ENCODE measurements at places on chromosomes 2 and 18. TPM values are rescaled to one million over a fixed set of nuclear protein-coding genes. Genes with fewer than 3 reads are reported as not detected.

DNA sequence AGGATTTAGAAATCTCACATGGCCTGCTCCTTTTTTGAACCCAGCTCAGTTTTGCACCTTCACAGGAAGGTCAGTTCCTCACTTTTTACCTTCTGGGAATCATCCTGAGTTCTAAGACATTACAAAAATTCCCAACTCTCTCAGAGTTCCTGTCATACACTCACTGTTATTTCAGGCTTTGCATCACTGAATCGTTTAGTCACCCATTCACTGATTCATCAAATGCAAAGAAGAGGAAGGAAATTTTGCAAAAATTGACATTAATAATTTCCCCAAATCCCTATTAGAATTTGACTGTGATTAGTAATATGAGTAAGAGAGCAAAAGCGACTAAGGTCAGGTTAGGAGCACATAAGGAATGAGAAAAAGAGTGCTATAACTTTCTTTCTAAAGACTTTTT lies 197.5 kb downstream of the PDE1A start:
- no peak overlapping the region for H3K27ac ChIP-seq
- H3K4me3 ChIP-seq = no peak overlapping the region
- H3K27me3 ChIP-seq = no peaks in the 10 kb centered on the region

DNA sequence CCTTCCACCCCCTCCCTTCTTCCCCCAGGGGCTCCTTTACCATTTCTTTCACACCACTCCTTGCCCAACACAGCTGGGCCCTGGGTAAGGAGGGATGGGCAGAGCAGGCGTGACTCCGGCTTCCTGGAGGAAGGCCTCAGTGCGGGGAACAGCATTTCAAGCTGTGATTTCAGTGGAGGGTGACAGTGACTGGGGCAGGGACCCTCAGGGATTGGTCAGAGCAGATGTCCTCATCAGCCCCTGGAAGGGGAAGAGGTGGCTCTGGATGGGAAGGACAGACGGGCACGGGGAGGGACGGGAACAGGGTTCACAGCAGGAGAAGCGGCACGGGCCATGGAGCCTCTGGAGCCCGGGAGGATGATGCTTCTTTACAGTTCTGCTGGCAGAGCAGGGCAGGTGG lies 130.8 kb upstream of the TWIST2 start:
- DNase-seq = no peak
- H3K4me1 ChIP-seq = no peaks in the 10 kb centered on the region
- no peak overlapping the region for H3K4me3 ChIP-seq
- H3K27ac ChIP-seq = no peak overlapping the region
- peaks cover 18% of the 10 kb centered on the region for H3K27me3 ChIP-seq

Gene UGT1A10
- 0.10 TPM for total RNA-seq

DNA sequence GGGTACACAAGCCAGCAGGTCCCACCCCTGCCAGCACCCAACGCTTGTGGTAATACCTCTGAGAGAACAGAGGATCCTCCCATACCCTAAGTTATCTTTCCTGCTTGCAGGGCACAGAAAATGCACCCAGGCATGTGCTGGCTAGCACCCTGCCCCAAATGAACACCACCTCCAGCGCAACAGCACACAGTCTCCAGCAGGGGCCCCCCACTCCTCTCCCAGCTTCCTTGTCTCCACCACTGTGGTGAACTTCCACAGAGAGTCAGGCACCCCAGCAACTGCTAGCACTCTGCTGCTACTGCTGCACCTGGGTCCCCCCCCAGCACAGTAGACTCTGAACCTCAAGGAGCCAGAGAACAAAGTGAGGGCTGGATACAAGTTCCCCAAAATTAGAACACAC lies 216.8 kb upstream of the CNTNAP5 start:
- DNase-seq = no peak
- H3K4me3 ChIP-seq = no peak overlapping the region
- H3K4me1 ChIP-seq = no peaks in the 10 kb centered on the region
- H3K27ac ChIP-seq = no peak overlapping the region
- H3K27me3 ChIP-seq = no peaks in the 10 kb centered on the region

Gene TRIM43
- not detected for total RNA-seq

DNA sequence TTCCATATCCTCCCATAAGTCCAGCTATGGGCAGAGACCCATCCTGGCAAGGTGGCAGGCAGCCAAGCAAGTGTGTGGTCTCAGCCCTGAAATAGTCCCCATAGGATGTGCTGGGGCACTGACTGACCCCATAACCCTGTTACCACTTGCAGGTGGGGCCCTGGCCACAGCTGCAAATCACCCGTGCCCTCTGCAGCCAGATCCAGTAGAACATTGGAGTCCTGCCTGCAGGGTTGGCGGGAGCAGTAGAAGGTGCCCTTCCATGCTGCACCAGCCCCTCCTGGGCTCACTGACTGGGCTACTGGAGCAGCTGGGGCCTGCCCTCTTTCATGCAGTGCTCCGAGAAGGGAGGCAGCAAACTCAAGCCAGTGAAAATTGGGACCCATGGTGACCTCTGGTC lies 112.6 kb upstream of the MCFD2 start:
- peaks cover 53% of the 10 kb centered on the region for H3K36me3 ChIP-seq
- peak overlapping the region; percentile 28 for H3K27ac ChIP-seq
- DNase-seq = no peak
- H3K4me1 ChIP-seq = peaks cover 58% of the 10 kb centered on the region

DNA sequence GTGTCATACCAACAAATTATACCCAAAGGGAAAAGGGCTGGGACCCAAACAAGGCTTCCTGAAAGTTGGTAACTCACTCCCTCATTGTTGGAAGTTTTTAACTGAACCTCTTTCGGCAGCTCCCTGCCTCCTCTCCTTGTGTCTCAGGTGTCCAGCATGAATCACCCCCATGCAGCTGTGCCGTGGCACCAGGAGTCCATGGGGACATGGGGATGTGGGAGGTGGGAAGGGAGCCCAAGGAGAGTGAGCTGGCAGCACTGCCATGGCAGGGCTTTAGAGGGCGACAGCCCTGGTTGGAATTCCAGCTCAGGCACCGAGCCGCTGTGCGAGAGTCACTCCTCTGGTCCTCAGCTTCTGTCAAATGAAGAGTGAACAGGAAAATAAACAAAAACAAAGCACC lies 12.5 kb upstream of the GYPC start:
- no peak overlapping the region for H3K4me3 ChIP-seq
- H3K27ac ChIP-seq = no peak overlapping the region
- H3K36me3 ChIP-seq = no peaks in the 10 kb centered on the region
- H3K4me1 ChIP-seq = no peaks in the 10 kb centered on the region

GRCh38 chr18:53142005-53142404 lies 802.0 kb downstream of the DCC start:
- H3K27me3 ChIP-seq = no peaks in the 10 kb centered on the region
- no peak overlapping the region for H3K4me3 ChIP-seq
- no peaks in the 10 kb centered on the region for H3K36me3 ChIP-seq
- no peak for DNase-seq
- no peak overlapping the region for H3K27ac ChIP-seq

DNA sequence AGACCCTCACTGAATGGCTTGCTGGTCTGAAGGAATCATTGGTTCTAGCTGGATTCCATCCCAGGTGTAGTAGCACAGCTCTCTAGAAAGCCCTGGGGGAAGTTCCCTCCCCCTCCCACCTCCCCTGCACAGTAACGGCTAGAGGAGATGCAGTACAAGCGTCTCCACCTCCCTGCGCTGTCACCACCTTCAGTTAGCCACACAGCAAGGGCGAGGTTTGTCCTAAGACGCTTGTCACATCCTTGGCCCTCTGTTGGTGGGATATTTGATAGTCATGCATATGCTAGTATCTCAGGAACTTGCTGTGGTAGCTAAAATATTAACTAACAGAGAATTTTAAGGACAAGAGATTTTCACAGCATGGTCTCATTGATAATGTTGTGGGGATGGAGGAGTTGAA lies 19.4 kb downstream of the TRAPPC12 start:
- H3K36me3 ChIP-seq = peaks cover 17% of the 10 kb centered on the region
- no peak overlapping the region for H3K4me3 ChIP-seq
- DNase-seq = no peak
- no peaks in the 10 kb centered on the region for H3K4me1 ChIP-seq

Gene DUSP2
- total RNA-seq = not detected

Gene STARD6
- not detected for total RNA-seq

- H3K27ac ChIP-seq = peak overlapping the region; percentile 15
- peak; percentile 74 for DNase-seq
- peaks cover 36% of the 10 kb centered on the region for H3K4me1 ChIP-seq
- H3K36me3 ChIP-seq = no peaks in the 10 kb centered on the region
- H3K4me3 ChIP-seq = no peak overlapping the region
Measured at GRCh38 chr2:114550895-114551793, 108.7 kb downstream of the DPP10 start.

Gene KIF1A
- total RNA-seq = not detected

Gene PTPN4
- total RNA-seq = 40.4 TPM

DNA sequence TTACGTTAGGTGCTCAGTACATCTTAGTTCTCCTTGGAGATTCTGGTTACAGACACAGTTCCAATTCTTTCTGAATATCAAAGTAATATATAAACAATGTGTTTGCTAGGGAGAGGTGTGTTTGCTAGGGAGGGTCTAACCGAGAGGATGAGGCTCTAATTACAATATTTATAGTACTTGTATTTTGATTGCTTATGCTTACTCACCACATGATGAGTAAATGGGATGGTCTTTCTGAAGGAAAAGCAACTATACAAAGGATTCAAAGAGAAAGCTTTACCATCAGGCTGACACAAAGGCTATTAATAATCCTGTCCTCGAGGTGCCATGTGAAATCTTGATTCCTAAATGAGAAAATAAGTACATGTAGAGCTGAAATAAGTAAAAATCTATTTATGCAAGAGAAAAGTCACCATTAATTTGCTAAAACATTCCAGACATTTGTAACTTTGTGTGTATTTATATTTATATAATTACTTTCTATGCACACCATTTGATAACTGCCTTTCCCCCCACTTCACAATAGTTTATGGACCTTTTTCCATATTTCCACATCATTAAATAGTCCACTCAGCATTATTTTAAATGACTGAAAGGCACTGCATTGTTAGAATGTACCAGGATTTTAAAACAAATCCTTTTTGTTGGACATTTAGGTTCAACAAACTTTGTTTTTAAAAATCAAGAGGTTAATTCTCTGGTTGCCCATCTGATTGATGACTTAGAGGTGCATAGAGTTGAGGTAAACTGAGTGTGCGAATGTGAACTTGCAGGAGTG lies 94.5 kb upstream of the FN1 start:
- no peak for DNase-seq
- no peak overlapping the region for H3K4me3 ChIP-seq
- no peaks in the 10 kb centered on the region for H3K27me3 ChIP-seq
- H3K27ac ChIP-seq = no peak overlapping the region
- peaks cover 36% of the 10 kb centered on the region for H3K4me1 ChIP-seq

DNA sequence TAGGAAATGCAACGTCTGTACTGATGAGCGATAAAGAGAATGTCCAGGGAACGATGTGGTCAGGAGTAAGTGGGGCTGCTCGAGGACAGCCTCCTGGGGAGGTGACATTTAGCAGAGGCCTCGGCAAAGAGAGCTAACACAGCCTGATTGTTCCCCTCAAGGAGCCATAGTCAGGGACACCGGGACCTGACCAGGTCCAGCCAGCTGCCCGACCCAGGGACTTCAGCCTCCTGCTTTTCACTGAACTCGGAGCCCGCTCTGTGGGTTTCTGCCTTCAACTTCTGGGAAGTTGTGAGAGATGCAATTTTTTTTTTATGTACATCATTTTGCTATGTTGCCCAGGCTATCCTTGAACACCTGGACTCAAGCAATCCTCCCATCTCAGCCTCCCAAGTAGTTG lies 10.1 kb downstream of the NEU2 start:
- 0 out of 2 replicates have a peak, but pooled peaks cover 7% of the 10 kb centered on the region for H3K4me1 ChIP-seq
- H3K27ac ChIP-seq = no peak overlapping the region
- no peaks in the 10 kb centered on the region for H3K36me3 ChIP-seq
- H3K4me3 ChIP-seq = no peak overlapping the region

Gene LRP2
- 0.15 TPM for total RNA-seq

DNA sequence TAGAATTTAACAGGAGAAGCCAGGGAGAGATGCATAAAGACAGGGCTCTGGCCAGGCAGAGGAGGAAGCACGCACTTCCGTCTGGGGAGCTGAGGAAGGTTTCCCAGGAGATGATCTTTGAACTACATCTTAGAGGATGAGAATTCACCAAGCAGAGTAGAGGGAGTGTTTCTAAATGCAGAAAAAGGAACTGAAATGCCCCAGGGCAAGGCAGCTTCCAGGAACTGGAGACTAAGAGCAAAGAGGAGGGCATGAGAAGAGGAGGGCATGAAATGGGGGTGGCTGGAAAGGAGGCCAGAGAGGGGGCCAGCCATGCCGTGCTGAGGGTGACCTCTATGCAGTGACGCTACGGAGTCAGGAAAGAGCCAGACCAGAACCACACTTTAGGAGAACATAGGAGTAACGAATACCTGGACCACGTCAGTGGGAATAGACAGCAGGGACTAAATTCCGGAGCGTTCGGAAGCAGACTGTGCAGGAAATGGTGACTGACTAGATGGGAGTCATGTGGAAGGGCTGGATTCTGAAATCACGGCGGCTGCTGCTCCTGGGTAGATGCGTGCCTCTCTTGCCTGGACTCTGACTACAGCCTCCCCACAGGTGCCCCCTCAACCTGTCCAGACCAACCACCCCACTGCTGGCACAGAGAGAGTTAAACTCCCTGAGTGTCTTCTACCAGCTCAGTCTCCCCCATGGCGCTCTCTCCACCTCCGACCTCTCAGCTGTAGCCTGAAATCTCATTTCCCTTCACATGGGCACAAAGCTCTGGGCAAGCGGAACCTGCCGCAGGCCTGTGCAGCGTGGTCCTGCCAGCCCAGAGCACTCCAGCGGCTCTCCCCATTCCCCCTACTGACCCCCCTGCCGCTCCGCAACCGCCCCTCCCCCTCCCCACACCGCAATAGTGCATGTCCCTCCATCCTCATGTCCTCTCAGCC lies 87.0 kb upstream of the RTN4 start:
- peak overlapping the region; percentile 71 for H3K4me3 ChIP-seq
- no peak for DNase-seq
- H3K27ac ChIP-seq = no peak overlapping the region
- peaks cover 29% of the 10 kb centered on the region for H3K27me3 ChIP-seq
- H3K4me1 ChIP-seq = peaks cover 53% of the 10 kb centered on the region

Gene HRH4
- total RNA-seq = not detected

DNA sequence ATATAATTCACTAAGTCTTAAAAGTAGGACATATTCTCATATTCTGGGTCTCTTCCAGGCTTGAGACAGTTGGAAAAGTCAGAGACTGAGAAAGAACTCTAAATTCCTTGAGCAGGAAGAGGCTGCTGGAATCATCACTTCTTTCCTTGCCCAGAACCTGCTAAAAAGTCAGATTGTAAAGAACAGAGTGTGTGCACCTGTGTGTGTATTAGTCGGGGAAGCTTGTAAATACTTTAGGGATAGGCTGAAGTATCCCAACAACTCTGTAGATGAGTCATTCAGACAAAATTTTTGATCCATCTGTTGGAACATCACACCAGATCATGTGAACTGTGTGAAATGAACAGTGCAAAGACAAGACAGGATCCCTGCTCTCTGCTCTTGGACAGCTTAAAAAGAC lies 16.1 kb downstream of the GAREM1 start:
- no peak overlapping the region for H3K27ac ChIP-seq
- H3K27me3 ChIP-seq = no peaks in the 10 kb centered on the region
- DNase-seq = no peak
- H3K4me3 ChIP-seq = no peak overlapping the region

Gene ZC3H15
- 286 TPM for total RNA-seq

Gene REG3G
- total RNA-seq = not detected

Gene RAB6C
- not detected for total RNA-seq
